ENCODE measurements at places on chromosomes 2 and 18.

DNA sequence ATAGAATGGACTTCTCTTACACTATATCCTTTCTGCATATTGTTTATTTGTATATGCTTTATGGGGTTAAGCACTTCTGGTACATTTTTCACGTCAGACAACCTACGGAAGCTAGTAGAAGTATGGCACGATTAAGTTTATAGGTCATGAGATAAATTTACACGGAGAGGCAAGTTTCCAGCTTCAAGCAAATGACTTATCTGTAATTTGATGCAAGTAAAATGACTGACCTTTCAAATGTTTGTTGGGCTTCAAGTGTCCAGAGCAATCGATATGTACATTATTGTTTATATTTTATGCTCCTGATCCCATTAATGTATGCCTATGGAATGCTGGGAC is 97.5 kb upstream of the EFEMP1 start:
- no peak for DNase-seq

DNA sequence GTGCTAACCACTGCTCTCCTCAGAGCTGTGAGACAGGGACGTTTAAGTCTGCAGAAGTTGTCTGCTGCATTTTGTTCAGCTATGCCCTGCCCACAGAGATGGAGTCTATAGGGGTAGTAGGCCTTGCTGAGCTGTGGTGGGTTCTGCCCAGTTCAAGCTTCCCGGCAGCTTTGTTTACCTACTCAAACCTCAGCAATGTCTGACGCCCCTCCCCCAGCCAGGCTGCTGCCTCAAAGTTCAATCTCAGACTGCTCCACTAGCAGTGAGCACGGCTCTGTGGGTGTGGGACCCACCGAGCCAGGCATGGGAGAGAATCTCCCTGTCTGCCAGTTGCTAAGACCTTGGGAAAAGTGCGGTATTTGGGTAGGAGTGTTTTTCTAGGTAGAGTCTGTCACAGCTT is 387.8 kb upstream of the SLC39A10 start:
- no peak for DNase-seq

DNA sequence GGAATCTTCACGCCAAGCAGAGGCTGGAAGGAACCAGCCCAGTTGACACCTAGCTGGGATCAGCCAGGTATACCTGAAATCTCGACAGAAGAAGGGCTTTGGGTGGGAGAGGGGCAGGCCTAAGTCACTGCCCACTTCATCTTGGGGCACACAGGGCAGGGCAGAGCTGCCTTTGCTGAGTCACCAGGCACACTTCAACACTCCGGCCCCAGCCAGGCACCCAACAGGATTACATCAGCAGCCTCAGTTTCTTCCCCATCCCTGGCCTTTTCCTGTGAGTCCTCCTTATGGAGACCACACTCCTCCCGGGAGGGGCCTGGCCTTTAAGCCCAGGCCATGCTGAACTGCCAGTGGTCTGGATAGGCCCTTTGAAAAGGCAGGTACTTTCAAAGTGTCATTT is 201.7 kb upstream of the HS6ST1 start:
- DNase-seq = no peak

- DNase-seq = no peak
Observed at GRCh38 chr2:78082555-78082954, 560.4 kb upstream of the LRRTM4 start.

- no peak for DNase-seq
Observed at GRCh38 chr2:179622112-179622511, 239.3 kb downstream of the ZNF385B start.

- no peak for DNase-seq
Observed at GRCh38 chr2:29238497-29238896, 123.3 kb downstream of the CLIP4 start.

- no peak for DNase-seq
Observed at GRCh38 chr2:197079832-197080555, 153.5 kb upstream of the PGAP1 start.

DNA sequence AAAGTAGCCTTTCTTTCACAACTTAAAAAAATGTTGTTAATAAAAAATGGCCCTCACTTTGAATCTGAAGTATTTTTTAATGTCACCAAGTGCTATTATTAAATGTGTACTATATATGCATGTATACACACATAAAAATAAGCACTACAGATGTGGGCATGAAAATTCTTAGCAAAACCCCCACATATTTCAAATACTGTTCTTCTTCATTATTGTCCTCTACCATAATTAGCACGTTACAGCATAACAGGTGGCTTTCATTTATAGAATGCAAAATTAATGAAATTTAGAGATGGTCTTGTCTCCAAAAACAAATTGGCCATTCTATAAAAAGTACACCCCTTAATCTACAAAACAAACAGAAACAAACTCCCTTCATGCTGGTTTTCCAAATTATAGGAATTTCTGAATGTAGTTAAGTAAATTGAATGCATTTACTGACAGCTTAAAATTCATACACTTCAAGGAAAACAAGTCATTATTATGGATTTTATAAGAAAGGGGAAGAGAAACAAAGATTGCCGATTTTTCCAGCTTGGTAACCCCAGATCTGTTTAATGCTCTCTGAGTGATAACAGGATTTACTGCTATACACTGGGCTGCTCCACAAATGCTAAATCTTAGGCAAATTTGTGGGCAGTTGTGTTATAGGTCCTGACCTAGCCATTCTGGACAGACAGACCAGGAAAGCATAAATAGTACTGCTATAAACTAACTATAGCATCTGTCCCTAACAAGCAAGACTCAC is 67.2 kb downstream of the SPRED2 start:
- no peak for DNase-seq

GRCh38 chr18:22172594-22173049 is 3.2 kb downstream of the GATA6 start:
- no peak for DNase-seq

DNA sequence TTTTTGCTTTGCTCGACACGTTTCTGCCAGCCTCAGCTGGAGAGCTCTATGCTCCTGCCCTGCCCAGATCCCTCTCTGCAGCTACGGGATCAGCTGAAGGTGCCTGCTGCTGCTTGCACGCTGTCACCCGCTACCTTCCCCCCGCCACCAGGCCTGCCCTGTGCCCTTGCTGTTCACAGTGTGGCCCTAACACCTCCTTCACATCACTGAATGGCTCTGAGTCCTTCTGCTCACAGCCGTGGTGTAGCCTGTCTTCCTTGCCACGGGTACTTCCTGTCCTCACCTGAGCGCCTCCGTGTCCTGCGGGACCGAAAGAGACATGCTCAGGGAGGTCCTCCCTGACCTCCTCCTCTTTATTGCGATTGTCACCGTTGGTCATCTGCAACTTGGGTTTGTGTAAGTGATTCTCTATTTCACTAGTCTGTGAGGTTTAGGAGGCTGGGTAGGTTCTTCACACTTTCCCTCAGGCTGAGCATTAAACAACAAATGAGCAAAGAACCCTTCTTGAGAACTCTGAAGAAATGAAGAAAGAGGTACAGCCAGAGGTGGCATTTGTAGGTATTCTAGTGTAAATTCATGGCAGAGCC is 127.5 kb downstream of the NCK2 start:
- DNase-seq = no peak

DNA sequence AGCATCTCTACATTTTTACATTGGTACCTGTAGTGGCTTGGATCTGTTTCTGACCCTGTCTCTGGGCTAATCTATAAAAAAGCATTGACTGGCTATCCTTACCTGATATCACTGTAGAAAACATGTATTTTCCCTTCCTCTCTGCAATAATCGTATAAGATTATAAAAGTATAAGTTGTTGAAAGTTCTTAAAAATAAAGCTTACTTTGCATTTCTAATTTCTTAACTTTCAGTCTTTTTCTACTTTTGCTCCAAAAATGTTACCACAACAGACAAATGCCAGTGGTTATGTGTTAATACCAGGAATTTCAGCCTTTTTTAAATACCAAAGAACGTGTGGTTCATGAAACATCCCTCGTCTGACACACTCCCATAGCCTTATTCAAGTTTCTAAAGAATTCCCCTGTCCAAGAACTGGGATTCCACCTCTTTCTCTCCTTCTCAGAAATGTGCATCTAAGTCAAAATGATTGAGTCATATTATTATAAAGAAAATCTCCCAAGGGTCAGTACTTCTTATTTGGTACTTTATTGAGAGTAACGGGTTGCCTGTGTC is 28.5 kb upstream of the ACKR3 start:
- DNase-seq = no peak

DNA sequence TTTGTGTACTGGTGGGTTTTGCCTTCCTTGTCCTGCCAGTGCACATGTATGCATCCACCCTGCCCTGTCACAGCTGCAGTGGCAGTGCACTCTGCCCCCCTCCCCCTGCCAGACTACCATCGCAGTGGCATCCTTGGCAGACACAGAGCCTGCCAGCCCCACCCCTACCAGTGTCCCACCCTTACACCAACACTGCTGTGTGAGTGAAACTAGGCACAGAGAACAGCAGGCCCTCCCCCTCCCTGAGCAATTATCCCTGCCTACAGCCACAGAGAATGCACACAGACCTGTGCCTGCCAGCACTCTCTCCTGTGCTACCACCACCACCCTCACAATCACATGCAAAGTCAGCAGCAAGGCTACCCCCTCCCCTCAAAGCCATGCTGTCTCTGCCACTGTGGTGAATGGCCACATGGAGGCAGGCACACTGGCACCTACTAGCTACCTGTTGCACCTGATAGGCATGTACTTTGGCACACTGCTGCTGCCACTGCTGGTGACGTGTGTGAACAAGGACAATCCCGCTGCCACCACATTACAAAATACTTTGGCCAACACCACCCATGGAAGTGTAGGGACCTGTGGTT is 239.8 kb downstream of the CALCRL start:
- DNase-seq = no peak

Data from memory B cell (primary cell).